Renal cortex interstitium (tissue), 15 donors: ENCODE measurements at places on chromosomes 12 and 14.

DNA sequence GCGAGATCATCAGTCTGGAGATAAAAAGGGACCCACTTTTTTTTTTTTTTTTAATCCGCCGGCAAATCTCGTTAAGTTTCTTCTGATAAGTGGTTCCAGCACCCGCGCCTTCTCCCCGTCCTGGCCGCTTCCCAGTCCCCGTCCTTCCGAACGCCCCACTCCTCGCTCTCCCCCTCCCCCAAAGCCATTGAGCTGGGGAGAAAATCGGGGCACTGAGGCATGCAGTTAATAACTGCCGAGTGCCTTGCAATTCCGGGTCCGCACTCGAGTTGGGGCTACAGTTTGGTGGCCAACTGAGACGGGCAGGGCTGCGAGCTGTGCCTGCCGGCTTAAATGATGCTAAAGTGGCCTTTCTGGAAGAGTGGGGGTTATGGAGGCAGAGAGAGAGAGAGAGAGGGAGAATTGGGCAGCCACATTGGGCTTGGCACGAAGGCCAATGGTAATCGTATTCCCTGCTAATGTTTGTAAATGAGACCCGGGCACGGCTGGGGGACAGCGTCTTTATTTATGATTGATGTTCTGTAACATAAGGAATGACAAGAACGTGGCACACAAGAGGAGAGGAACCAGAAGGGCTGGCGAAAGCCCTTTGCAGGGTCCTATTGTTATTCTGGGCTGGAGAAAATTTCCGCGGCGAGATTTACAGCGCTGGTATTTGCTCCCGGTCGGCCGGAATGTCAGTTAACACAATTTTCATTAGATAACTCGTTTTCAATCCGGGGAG, 115.4 kb upstream of the MYL2 start:
- DNase-seq: no peak

DNA sequence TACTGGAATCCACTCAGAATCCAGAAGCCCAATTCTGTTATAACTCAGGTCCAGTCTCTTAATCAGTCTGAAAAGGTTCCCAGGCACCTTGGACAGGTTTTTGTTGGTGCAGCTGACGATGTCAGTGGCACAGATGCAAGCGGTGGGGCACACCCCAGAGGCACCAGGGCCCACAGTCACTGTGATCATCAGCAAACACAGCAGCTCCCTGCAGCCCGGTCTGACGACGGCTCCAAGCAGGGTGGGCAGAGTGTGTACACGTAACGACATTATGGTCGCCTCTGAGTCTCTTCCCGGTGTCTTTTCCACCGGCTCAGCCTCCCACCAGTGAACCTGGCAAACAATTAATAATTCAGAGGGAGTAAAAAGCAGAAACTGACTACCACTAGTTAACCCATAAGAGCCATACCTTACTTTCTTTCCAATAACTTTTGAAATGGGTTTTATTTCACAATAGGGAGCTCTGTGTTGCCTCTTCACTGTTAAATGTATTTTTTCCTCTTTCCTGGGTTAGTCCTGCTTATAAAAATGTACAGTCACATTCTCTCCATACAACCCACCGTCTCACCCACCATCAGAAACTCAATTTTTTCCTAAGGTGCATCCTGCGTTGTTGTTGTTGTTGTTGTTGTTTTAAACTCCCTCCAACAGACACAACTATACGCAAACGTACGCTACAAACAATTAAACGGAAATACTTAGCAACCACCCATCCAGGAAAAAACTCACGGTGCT, 521 bp upstream of the PCED1B start:
- no peak for DNase-seq

- no peak for DNase-seq
Measured at GRCh38 chr12:97063292-97063935, 156.4 kb downstream of the NEDD1 start.

GRCh38 chr12:110307372-110307771, 26.3 kb downstream of the ATP2A2 start:
- no peak for DNase-seq

GRCh38 chr12:69066492-69067373, 133.8 kb upstream of the CPM start:
- no peak for DNase-seq

DNA sequence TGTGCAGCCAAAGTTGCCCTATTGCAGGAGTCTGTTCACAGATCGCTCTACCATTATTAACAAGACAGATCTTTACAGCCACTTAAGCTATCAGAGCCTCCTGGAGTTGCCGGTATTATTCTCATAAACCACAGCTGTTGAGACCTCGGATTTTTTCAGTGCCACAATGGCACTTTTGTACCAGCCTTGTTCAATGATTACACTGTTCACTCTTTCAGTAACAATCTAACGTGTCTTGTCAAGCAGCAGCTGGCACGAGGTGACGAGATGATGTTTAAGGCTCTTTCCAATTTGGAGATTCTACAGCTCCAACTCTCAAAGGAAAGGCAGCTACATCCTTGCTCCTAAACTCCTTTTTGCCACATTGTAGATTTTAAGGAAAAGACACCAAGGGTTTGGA, 30.7 kb downstream of the LRIG3 start:
- DNase-seq: no peak

DNA sequence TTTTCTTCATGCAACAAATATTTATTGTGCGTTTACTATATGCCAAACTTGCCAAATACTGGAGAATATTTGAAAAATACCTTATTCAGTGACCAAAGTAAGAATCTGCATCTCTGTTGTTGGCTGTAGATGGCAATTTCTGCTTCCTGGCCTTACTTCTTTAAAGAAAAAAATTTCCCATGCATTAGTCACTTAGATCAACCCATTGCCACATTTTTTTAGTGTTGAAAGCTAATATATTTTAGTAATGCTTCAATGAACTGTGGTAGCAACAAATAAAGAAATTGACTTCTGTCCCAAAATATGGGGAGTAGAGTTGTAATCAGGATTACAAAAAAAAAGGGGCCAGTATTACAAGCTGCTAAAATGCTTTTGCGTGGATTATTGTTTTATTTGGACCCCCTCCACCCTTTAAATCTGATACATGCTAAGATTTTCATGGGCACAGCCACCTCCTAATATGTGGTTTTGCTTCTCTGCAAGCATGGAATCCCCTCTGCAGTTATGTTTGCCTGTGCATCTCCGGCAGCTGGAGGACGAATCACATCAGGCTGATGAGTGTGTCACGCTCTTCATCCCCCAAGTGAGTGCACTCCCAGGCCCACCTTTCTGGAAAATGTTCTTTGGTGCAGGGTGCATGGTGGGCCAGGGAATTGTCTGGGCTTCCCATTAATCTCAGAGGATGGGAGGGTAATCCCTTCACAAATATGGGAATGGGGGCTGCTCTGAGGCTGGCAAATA, 38.1 kb upstream of the PTCSC3 start:
- no peak for DNase-seq

DNA sequence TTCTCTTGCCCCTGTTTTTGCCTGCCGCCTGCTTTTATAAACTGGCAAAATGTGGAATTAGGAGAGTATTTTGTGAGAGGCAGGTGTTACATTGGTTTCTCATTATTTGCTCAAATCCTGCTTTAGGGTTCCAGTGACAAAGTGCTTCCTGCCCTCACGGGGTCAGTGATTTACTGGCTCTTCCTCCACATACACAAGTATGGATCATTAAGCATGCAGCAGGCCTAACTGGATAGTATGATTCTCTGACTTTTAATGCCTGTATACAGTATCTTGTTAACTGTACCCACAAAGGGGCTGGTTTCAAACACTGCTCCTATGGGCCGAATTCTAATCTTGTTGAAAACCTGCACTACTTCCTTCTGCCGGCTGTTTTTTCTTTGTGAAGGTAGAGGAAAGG, 63.2 kb downstream of the PTCSC3 start:
- no peak for DNase-seq

GRCh38 chr14:26622611-26623010, 24.8 kb upstream of the NOVA1 start:
- DNase-seq: no peak

DNA sequence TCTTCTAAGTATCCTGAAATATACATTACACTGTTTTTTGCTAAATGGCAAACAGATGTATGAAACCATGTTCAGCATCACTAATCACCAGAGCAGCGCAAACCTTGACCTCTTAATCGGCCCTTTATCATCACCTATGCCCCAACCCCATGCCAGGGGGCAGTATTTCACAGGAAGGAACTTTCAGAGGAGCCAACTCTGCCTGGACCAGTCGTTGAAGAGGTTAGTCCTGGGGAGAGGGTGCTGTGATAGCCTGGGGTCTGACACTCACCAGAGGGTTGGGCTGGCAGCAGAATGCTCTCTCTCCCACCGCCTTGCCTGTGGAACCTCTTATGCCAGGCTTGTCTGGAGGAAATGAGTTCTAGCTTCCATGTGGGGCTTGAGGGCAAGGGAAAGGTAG, 411.7 kb downstream of the TMEM117 start:
- no peak for DNase-seq

DNA sequence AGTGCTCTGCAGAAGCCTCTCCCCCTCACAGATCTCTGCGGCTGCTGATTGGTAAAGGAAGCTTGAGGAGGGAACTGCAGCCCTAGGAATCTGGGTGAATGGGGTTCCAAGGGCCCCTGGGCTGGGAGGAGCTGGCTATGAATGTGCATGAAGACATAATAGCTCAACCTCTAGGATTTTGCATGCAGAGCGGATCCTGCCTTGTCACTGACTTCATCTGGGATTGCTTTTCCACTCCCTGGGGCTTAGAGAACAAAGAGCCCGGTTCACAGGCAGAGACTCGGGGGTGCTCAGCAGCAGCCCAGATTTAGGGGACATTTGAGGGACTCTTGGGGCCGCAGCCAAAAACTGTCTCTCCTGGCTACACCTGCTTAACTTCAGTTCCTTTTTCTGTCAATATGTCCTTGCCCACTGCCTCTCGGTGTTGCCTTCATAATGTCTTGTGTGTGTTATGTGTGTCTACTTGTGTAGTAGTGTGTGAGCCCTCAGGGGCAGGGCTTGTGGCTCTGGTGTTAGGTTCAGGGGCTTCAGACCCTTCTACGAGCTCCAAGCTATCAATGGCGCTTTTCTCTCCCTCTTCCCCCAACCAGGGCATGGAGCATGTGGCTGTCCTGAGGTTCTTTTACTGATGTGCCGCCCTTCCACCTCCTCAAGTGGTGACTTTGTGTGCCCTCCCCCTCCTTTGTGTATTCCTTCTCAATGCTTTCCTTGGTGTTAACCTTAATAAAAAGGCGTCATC, 1.9 kb downstream of the CCDC184 start:
- DNase-seq: no peak

DNA sequence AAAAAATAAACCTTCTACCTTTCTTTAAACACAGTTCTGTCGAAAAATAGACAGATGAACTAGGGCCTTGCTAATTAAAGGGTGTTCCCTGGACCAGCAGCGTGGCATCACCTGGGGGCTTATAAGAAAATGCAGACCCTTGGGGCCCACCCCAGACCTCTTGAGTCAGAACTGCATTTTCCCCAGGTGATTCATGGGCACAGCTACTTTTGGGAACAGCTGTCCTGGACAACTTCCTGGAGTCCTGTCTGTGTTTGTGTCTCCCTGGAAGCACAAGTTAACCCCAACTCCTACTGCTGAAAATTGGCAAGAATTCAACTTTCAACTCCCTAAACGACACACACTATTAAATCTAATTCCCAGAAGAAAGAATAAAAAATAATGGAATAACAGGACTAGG, 17.8 kb downstream of the FBLN5 start:
- no peak for DNase-seq

- peak; percentile 93 for DNase-seq
Measured at GRCh38 chr12:98503342-98503591, 12.1 kb upstream of the TMPO start.

DNA sequence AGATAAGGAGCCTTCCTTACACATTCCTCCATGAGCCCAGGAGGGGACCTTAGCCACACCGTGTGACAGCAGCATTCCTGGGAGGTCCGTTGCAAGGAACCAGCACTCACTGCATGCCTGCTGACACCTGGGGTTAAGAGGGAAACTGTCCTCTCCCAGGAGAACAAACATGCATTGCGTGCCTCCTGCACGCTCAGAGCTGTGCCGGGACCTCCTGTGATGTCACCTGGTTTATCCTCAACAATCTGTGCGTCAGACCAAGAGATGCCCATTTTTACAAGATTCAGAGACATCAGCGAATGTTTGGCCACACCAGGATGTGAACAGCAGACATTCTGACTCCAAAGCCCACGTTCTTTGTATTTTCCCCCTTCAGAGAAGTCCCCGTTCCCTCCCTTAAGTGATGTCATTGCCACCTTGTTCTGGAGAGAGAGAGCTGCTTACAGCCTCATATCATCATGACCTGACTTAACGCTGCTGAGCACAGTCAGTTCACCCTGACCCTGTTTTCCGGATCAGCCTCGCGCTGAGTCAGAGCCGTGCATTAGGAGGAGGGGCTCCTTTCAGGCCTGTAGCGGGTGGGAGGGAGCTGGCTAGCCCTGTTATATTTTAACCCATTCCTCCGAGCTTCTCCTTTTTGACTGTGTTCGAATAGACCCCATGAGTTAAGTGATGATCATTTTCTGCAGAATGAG, 36.2 kb downstream of the TMEM120B start:
- DNase-seq: peak; percentile 57

DNA sequence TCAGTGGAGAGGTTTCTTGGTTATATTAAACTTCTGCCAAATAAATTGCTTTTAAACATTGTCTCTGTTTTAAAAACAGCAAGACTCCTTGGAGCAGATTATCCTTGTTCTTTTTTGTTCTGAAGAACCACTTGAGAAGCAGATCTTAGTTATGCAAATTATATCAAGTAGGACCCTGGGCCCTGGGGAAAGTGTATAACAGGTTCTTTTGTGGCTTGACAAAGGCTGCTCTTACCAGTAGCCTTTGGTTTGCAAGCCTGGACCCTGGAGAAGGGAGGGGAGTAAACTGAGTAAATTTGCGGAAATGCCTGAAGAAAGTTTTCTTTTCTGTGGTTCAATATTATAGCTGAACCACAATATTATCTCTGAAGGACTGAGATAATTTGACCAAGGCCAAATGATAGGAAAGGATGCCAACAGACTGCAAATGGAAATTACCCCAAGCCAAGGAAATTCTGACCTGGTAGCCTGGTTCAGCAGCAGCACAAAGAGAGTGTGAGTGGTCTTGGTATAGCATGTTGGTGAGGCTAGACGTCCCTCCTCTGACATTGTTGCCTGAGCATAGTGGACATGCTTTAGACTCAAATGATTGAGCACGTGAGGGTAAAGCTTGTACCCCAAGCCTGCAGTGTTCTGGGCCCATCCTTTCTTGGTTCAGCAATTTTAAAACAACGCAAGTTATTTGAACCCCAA, 30.4 kb upstream of the SIX1 start:
- no peak for DNase-seq
